ENCODE measurements at places on chromosomes 12 and 14.
A peak's percentile ranks its signal among the peaks of the same experiment; 100 is the strongest.

- DNase-seq: no peak
These were observed 256.5 kb downstream of the EMP1 start for GRCh38 chr12:13452955-13453570.

GRCh38 chr14:74506411-74506851 is 12.9 kb downstream of the ISCA2 start:
- no peak for DNase-seq

DNA sequence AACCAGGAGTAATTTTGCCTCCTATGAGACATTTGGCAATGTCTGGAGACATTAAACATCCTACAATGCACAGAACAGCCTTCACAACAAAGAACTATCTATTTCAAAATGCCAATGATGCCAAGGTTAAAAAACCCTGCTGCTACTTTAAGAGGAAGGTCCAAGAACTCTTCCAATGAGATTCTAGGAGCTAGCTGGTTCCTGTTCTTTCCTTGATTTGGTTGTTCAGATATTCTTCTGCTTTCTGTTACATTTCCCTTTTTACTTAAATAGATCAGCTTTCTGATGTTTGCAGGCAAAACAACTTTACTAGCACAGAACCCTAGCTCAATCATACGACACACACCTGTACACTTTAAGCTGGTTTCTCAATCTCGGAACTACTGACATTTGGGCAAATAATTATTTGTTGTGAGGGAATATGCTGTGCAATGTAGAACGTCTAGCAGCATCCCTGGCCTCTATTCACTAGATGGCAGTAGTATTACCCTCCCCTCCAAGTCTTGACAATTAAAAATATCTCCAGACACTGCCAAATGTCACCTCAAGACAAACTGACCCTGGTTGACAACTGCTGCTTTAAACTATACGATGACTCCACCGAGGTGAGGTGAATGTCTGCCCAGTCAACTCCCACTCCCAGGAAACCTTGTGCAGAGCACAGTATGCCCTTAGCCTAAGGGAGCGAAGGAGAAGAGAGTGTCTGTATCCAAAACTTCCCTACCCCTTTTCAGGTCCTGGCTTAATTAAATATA is 4.4 kb downstream of the BLTP3B start:
- DNase-seq: peak; percentile 45

DNA sequence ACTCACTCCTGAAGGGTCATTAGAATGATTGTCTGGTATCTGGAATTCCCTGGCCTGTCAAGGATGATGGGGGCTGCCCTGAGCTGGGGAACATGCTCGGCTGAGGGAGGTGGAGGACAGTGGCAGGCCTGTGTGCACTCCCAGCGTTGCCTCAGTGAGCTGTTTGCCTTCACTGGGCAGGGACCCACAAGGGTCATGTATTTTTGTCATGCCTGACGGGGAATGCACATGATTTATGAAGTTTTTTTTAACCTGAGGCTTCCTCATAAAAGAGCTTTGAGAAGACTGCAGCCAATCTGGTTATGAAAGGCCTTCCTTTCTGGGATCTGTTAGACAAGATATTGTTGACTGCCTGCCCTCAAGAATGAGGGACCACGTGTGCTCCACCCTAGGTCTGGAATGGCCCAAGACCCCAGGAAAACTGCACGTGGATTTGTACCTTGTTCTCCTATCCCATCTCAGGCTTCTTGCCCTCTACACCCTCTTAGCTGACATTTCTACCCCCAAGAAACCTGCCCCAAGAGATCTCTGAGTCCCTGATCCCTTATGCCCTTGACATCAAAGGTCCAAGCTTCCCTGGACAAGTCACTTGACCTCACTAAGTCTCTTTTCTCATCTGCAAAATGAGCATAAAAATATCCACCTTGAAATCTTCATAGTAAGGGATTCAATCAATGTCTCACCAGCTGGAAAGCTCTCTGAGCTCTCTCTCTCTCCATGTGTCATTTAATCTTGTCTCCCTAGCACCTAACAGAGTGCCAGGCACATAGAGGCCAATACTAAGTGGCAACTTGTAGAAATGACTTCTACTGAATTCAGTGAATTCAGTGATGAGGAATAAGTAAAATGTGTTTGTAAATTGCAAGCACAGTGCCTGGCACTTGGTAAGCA is 24.5 kb upstream of the COL2A1 start:
- DNase-seq: no peak

DNA sequence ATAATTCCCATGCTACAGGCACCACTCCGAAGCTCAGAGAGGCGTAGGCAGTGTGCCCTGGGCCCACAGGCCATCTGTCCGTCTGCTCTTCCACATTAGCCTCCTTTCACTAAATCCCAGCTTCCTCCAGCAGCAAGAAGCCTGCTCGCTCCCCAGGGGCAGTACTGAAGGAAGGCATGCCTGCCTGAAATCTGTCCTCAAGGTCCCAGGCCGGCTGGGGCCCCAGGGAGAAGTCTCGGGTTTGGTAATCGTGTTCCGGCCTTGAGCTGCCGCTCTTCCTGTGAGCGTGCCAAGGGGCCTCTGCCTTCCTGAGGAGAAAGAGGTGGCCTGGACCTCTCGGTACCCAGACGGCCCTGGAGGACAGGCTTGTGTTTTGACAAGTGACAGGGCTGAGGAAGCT is 15.2 kb upstream of the DLK1 start:
- DNase-seq: no peak

DNA sequence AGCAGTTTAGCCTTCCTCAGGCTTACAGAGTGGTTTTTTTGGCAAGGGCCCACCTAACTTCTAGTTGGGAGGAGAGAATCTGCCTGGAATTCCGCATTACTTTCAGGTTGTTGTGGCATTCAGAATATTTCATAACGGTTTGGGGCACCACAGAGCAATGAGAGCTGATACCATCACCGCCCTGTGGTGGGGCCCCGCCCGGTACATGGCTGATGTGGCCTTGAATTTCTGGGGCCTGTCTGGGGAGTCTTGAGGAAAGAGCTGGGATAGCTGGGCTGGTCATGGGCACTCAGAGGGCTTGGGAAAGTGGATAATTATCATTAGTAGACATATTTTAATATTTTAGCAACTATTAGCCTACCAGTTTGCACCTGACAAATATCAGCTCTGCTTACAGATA is 4.2 kb downstream of the TESPA1 start:
- DNase-seq: no peak

DNA sequence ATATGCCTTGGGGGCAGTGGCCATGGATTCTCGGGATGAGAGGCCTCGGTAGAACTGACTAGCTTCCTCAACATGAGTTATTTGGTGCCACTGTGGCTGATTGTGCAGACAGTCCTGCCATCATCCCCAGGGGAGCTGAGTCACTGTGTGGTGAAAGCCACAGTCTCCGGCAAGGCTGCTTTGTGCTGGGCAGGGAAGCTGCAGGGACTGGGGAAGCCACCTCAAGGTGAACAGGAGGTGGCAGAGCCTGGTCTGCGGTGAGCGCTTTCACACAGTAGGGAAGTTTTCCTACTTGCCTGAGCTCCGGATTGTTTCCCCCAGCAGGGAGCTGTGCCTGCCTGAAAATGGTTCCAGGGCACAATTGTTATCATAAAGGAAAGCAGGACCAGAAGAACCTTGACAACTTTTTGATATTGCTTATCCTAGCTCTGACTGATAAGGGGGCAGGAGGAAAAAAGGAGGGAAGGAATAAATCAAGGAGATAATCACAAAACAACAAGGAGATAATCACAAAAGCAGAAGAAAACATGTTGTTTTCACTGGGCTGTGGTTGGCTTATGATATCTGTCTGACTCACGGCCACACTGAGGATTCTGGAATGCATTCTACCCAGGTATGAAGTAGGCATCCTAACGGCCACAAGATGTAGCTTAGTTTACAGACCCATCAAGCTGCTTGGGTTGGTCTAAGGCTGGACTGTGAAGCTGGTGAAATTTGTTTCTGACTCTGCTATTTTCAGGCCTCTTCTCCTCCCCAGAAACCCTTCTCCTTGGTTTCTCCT is 32.2 kb upstream of the GNG2 start:
- DNase-seq: peak; percentile 94

Data from PC-3 (cell line).